ENCODE measurements at places on chromosomes 16 and 17.

DNA sequence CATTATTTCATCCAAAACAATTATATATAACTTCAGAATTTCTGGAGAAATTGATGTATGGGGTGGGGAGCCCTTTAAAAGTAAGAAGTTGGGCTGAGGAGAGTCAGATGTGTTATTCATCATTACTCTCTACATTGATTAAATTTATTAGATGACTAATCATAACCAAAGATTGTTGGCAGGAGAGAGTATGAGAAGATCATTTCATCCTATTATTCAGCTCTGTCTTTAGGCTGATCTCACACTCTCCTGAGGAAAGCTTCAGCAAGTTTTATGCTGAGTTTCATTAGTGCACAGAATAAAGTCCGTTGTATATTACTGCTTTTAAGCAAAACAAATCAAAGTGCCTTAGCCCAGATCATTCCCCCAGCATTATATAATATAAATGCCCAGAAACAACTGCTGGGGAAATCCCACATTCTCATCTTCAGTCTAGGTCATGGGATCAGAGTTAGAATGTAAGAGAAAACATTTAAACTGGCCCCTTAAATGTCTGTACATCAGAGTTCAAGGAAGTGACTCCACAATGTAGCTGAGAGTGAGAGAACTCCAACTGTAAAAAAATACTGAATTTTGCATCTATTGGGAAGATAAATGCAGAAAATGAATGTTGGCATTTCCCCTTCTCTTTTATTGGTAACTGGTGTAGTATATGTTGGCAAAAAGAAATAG is 130.1 kb upstream of the HLF start:
- no peak for DNase-seq

- DNase-seq, result no peak
Observed at GRCh38 chr17:13158494-13159240, 140.8 kb upstream of the ELAC2 start.

DNA sequence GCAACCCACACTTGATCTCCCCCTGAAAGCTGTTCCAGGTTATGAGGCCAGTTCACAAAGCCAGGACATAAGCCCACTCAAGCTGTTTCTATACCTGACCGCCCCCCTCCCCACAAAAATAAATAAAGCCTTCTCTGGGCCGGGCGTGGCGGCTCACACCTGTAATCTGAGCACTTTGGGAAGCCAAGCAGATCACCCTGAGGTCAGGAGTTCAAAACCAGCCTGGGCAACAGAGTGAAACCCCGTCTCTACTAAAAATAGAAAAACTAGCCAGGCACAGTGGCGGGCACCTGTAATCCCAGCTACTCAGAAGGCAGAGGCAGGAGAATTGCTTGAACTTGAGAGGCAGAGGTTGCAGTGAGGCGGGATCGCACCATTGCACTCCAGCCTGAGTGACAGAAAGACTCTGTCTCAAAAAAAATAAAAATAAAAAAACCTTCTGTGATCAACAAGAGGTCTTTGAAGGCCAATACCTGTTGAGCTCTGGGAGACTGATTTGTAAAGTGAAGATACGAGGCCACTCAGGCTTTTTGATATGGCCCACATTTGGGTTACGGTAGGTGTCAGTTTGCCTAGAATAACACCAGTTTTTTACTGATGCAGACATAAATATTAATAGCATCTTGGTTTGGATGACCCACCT is 2.2 kb downstream of the KDM8 start:
- DNase-seq, result no peak

GRCh38 chr17:36475346-36475970 is 11.0 kb upstream of the ZNHIT3 start:
- DNase-seq, result no peak

- DNase-seq, result no peak
Observed at GRCh38 chr16:8346294-8346693, 244.0 kb downstream of the TMEM114 start.

DNA sequence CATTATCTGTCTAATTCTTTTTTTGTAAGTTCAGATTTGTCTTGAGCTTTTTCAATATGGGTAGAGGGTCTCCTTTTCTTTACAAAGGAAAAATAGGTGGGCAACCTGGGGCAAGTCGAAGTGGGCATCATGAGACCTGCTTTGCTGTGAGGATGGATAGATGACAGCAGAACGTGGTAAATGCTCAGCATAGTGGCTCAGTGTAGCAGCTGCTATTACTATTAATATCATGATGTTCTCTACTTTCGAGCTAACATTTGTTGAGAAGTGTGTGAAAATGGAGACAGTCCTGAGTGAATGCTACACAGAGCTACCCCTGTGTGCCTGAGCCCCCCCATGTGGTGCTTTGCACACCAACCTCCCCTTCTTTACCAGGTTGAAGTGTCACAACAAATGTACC is 39.0 kb upstream of the LGALS9 start:
- DNase-seq, result no peak

- no peak for DNase-seq
Observed at GRCh38 chr17:80539022-80539641, 5.5 kb upstream of the RPTOR start.

GRCh38 chr17:75693500-75694481 is 26.7 kb downstream of the SAP30BP start:
- peak; percentile 84 for DNase-seq

- no peak for DNase-seq
Observed at GRCh38 chr16:86199871-86200695, 301.1 kb downstream of the IRF8 start.

DNA sequence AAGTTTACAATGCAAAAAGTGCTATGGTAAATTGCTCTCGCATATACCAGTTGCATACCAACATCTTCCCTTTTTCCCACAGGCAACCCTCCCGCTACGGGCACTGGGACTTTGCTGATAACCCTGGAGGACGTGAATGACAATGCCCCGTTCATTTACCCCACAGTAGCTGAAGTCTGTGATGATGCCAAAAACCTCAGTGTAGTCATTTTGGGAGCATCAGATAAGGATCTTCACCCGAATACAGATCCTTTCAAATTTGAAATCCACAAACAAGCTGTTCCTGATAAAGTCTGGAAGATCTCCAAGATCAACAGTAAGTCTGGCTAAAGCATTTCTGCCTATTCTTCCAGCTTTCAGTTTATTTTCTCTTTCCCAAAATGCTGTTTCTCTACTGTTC is 27.9 kb upstream of the HSBP1 start:
- DNase-seq, result peak; percentile 24

GRCh38 chr17:44749980-44750318 is 8.8 kb upstream of the ADAM11 start:
- no peak for DNase-seq

GRCh38 chr16:7397901-7398300 is 65.3 kb downstream of the RBFOX1 start:
- peak; percentile 4 for DNase-seq

GRCh38 chr16:58644765-58645487 is 15.3 kb upstream of the CNOT1 start:
- DNase-seq, result no peak

GRCh38 chr16:65845466-65846209 is 520.9 kb upstream of the CDH5 start:
- DNase-seq, result no peak

DNA sequence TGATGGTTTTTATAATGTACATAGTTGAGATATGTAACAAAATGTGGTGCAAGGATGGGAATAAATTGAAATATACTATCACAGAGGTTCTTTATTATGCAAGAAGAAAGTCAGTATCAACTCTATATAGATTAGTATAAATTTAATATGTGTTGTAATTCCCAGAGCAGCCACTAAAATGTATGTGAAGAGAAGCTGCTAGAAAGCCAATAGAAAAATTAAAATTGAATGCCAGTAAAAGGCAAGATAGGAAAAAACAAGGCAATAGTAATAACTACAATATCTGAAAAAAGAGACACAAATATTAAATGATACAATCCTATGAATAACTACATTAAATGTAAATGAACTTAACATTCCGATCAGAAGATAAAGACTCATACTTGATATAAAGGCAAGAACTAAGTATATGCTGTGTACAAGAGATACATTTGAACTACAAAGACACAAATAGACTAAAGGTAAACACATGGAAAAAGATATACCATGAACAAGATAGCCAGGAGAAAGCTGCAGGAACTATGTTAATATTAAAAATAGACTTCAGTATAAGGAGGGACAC is 92.0 kb downstream of the ABCA8 start:
- DNase-seq, result no peak

DNA sequence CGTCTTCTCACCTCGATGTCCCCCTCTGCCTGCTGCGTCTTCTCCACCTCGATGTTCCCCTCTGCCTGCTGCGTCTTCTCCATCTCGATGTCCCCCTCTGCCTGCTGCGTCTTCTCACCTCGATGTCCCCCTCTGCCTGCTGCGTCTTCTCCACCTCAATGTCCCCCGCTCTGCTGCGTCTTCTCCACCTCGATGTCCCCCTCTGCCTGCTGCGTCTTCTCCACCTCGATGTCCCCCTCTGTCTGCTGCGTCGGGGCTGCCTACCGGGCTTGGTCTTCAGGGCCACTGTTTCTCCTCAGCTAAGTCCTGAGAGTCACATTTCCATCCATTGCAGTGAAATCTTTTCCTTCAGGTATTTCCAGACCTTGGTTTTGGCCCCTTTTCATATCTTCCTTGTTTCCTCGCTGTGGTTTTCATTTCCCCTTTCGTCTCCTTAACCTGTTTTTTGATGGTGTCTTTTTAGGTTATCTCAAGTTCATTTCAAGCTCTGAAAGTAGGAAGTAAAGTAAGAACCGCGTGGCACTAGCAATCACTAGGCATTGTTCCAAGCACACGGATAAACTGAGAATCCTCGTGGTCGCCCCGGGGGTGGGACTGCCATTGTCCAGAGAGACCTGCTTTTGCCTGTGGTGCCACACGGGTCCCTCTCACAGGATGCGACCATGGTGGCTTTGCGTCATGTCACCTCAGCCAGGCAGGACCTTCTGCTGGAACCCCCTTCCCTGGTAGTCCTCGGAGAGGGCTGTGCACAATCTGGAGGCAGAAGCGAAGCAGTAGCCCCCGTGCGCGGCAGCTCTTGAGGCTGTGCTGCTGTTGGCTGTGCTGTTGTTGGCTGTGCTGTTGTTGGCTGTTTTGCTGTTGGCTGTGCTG is 9.5 kb upstream of the ZNF750 start:
- DNase-seq, result no peak

GRCh38 chr16:88871349-88871702 is 4.9 kb upstream of the PABPN1L start:
- no peak for DNase-seq

DNA sequence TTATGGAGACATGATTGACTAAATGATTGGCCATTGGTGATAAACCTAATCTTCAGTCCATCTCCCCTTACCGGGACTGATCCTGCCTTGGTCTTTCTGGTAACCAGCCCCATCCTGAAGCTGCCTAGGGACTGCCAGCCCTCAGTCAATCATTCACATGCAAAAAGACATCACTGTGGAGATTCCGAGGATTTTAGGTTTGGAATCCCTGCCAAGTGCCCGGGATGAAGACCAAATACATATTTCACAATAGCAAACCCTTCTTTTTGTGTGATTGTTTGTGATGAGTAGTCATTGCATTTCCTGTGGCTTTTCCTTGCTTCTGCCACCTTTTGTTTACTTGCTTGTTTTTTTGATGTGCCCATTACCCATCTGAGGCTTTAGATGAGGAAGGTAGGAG is 44.0 kb downstream of the EPN2 start:
- no peak for DNase-seq

DNA sequence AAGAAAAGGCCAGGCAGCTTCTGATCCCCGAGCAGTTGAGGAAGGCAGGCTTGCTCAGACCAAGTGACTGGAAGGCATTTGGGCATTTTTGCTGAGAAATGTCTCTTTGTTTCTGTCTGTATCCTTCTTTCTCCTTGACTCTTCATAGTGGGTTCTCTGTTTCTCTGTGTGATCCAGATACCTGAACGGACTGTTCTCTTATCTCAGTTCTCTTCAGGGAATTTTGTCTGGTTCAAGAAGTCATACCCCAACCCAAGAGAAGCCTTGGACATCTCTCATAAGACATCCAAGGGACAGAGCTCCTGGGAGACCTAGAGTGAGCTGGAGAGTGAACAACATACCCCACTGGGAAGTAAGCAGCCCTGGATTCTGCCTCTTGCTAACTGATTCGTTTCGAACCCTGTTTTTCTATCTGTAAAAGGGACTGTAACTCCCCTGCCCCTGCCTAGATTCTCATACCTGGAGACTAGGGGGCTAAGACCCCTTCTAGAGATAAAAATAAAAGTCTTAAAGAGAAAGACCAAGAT is 541 bp downstream of the CCL3 start:
- DNase-seq, result no peak

DNA sequence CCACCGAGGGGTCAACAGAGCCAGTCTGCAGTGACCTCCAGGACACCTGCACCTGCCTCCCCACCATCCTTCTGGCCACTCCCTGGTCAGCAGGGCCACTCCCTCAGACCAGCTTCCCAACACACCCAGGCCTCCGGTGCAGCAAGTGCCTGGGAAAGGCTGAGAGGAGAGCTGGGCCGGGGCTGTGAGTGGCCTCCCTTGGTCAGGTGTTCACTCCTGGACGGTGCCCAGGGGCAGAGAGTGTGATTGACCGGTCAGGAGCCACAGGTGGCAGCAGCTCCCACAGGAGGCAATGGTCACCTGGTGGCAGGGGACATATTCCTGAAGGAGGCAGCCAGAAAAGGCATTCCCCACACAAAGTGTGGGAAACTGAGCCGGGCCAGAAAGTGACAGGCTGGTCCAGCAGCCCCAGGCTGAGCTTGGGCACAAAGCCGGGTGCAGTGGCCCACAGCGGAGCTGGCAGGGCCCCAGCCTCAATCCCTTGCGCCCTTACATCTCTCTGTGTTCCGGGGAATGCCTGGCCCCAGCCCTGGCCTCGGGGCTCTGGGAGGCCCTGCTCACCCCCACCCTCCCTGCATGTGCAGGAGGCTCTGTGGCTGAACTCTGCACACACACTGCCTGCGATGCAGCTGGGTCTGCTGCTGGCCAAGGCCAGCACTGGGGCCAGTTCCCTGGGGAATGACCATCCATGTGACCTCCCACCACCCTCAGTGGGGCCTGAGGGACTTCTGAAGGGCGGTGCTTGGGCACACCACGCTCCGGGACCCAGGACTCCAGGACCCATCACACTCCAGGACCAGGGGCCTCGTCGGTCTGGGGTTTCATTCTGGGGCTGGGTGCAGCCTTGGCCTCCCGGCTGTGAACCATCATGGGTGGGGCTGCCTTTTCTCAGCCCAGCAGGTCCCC is 1.2 kb upstream of the C17orf99 start:
- no peak for DNase-seq

DNA sequence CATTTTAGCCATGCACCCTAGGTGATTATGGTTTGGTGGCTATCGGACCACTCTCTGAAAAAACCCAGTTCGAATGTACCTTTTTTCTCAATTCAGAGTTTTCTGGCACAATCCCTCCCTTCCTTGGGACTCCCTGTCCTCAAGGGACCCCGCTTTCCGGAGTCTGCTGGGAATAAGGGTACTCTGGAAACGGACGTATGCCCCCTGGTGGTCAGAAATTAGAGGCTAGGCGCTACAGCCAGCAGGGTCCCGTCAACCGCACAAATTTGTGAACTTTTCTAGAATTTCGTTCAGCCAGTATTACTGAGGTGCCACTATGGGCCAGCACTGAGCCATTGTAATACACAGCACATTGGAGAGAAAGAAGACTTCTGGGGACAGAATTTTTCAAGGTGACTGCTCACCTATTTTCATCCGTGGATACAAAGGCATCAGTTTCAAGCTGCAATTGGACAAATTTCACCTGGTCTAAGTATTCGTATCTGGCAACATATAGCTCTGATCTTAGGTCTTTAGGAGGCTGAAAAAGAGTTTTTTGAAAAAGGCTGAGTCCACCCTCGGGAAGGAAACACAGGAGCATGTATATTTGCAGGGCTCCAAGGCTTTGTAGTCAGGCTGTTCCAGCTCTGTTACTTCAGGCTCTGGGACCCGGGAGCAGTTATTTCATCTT is 27.1 kb upstream of the CRYBA1 start:
- DNase-seq, result no peak

- DNase-seq, result no peak
Observed at GRCh38 chr17:19709841-19710240, 6.5 kb downstream of the SLC47A2 start.

Measured in AG04449 (cell line).